ENCODE measurements at places on chromosomes 11 and 22.

- no peak for DNase-seq
These were observed 6.9 kb downstream of the CLCF1 start for GRCh38 chr11:67366546-67366945.

DNA sequence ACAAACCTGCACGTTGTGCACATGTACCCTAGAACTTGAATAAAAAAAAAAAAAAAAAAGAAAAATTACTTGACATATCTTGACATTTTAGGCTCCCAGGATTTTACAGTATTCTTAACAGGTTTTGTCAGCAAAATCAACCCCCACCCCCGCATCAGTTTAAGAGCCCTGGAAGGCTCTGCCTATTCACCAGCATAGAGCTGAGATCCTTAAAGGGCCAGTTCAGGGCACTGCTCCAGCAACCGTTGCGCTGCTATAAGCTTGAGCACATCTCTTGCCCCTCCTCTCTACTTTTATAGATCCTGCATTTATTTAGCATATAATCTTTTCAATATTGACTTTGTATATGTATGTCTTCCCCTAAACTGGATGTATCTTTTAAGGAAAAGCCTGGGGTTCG, 697 bp upstream of the PAFAH1B2 start:
- peak; percentile 55 for DNase-seq

DNA sequence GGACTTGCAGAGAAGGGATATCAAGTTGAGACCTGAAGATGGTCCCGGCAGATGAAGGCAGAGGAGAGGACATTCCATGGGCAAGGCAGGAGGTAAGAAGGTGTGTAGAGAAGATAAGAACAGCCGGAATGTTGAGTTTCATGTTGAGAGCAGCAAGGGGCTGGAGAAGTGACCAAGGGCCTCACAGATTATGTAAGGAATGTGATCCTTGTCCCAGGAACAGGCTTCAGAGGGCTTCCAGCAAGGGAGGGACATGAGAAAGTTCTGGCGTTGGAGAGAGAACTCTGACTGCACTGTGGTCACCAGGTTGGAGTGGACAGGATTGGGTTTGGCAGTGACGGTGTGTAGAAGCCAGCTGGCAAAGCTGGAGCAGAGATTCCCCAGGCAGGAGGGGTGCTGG, 27.6 kb upstream of the PPFIA1 start:
- no peak for DNase-seq

- DNase-seq = no peak
These were observed 134.9 kb downstream of the DBX1 start for GRCh38 chr11:20025332-20025840.

DNA sequence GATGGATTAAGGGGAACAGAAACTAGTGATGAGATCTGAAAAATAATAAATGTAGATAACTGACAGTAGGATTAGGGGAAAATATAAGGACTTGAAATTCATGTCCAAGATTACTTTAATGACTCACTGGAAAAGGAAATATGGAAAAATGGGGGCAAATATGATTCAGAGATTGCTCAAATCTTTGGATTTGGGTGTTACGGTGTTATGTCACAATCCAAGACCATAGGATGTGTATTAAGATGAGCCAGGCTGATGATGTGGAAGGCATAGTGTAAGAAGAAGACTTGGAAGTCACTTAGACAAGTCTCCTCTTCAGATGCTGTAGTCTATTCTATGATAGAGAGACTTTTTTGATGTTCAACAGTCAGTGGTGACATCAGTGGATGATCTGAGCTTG, 323.7 kb downstream of the LUZP2 start:
- DNase-seq = no peak

GRCh38 chr11:3914805-3915204, 59.3 kb downstream of the STIM1 start:
- DNase-seq = no peak

DNA sequence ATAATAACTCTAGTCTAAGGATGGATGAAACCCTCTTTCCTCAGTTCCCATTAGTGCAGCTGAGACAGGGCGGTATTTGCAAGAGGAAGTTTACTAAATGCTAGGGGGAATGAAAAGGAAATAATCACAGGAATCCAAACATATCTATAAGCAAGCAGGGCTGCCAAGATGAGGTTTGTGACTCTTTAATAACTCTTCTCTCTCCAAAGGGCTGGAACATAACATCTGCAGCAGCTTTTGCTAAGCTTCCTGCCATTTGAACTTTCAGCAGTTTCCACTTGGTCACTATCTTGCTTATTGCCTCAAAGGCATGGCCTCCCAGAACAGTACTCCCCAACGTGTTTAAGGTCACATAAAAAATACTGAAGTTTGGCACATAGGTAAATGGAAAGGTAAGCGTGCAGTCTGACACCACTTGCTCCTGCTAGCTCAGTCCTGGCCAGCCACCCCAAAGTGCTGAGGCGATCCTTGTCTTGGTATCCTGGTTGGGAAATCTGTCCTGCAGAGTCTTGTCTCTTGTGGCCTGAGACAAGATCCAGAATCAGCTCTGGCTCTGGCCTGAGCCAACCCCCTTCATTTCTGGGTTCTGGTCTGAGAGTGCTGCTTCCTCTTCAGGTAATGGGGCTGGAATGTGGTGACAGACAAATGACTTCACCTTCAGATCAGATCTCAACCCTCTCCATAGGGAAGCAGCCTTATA, 81.8 kb downstream of the KCNC1 start:
- no peak for DNase-seq

GRCh38 chr22:37068859-37069258, 17.3 kb downstream of the KCTD17 start:
- DNase-seq = no peak

GRCh38 chr22:32737811-32738497, 63.6 kb upstream of the TIMP3 start:
- DNase-seq = no peak

DNA sequence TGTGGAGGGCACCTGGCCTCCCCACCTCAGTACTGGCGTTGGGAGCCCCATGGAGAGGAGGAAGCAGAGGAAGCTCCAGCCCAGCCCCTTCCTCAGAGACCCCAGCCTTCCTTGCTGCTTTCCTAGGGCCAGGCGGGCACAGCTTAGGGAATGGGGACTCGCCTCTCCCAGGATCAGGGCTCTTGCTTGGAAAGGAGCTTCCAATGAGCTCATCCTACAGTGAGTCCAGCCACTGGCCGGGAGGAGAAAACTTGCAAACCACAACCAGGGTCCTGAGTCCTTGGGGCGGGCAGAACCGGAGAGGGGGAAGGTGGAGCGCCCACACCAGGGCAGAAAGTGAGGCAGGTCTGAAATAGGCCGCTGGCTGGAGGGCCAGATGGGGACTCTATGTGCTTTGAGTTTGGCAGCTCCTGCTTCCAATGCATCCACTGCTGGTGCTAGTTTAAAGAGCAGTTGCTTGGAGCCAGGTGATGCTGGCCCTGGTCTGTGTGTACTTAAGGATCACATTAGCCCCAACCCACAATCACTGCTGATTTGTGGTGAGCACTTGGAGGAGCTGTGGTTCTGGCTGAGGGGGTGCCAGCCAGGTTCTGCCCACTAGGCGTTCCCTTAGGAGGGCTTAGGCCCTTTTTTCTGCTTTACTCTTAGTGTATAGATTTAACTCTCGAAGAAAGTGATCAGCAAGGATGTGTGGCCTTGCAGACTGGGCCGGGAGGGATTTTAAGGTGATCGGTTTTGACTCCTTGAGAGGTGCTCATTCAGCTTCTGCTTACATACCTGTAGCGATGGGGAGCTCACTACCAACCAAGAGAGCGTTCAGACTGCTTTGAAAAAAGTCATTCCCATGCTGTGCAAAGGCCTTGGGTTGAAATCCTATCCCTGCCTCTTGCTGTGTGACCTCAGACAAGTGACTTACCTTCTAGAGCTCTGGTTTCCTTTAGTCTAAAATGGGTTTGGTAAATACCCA, 81.9 kb downstream of the TP53I11 start:
- DNase-seq = no peak

GRCh38 chr22:46068593-46069491, 81.5 kb upstream of the PPARA start:
- no peak for DNase-seq

DNA sequence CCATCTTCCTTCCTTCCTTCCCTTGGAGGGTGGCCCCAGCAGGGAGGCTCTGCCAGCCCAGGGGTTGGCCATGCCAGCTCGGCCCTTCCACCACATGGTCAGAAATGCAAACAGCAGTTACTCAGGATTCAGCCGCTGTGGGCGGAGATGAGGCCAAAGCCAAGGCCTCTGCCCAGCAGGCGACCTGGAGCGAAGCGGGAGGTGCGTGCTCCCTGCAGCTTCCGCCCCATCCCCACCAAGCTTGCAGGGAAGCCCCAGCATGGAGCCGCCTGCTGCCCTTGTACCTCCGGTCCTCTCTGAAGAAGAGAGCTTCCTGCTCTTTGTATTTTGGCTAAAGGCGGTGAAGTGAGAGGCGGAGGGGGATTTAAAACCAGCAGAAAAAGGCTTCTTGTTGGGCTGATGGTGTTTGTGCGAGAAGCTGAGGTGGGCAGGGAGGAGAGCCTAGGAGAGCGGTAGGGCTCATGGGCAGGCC, 50.4 kb downstream of the ANO1 start:
- DNase-seq = peak; percentile 62

DNA sequence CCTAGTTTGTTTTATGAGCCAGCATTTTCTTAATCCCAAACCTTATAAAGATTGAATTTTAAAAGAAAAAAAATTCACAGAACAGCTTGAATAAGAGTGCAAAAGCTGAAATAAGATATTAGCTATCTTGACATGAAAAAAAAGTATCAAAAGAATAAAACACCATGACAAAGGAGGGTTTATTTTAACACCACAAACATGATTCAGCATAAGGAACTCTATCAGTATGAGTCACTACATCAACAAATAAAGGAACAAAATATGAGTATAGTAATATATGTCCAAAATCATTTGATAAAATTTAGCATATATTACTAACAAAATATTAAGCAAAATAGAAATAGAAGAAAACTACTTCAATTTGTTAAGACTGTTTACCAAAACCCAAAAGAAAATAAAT, 9.6 kb upstream of the LMO1 start:
- no peak for DNase-seq

GRCh38 chr11:62980133-62980760, 4.5 kb downstream of the SLC22A6 start:
- DNase-seq = no peak

- DNase-seq = no peak
These were observed 100.7 kb upstream of the SEZ6L start for GRCh38 chr22:26068571-26068970.

DNA sequence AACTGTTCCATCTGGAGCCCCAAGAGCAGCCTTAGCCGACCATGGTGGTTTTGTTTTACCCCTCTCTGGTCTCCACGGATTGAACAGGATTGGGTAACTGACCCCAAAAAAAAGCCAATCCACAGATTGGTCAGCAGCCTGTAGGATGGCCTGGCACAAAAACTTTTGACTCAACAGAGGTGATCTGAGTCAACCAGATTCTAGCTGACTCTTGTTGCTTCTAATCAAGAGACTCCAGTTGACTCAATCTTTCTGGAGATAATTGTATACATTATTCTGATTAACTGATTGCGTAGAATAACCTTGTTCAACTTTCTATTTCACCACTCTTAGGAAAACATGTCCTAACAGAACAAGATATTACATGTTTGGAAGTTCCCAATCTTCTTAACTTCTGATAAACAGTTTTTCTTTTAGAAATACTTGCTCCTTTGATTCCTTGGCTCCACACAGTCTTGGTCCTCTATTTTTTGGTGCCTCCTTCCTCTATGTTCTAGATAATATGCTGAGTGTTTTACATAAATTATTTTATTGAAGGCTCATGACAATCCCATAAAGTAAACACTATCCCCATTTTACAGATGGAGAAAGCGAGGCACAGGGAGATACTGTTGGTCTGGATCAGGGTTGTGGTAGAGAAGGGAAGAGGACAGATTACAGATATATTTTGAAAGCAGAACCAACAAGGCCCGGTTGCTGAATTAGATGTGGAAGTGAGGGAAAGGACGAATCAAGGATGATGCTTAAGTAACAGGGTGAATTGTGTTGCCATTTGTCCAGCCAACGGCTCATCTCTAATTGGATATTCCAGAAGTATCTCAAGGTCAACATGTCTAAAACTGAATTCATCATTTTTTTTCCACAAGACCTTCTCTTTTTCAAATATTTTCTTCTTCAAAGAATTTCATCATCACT, 11.5 kb upstream of the ZC3H12C start:
- DNase-seq = no peak

GRCh38 chr11:81658722-81659121, 1074.9 kb downstream of the FAM181B start:
- no peak for DNase-seq

DNA sequence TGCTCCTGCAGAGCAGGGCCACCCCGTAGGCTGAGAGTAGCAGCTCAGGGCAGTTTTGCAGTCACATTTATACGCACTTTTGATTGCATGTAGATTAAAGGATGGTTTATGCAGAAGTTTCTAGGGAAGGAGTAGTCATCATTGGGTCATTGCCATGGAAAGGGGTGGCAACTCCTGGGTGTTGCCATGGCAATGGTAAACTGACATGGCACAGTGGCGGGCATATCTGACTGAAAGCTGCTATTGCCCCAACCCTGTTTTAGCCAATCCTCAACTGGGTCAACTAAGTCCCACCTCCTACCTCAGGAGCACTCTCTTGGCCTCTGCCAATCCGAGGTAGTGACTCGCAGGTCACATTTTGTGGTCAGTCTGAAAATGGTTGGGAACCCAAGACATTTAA, 2.4 kb upstream of the ARSA start:
- DNase-seq = no peak

DNA sequence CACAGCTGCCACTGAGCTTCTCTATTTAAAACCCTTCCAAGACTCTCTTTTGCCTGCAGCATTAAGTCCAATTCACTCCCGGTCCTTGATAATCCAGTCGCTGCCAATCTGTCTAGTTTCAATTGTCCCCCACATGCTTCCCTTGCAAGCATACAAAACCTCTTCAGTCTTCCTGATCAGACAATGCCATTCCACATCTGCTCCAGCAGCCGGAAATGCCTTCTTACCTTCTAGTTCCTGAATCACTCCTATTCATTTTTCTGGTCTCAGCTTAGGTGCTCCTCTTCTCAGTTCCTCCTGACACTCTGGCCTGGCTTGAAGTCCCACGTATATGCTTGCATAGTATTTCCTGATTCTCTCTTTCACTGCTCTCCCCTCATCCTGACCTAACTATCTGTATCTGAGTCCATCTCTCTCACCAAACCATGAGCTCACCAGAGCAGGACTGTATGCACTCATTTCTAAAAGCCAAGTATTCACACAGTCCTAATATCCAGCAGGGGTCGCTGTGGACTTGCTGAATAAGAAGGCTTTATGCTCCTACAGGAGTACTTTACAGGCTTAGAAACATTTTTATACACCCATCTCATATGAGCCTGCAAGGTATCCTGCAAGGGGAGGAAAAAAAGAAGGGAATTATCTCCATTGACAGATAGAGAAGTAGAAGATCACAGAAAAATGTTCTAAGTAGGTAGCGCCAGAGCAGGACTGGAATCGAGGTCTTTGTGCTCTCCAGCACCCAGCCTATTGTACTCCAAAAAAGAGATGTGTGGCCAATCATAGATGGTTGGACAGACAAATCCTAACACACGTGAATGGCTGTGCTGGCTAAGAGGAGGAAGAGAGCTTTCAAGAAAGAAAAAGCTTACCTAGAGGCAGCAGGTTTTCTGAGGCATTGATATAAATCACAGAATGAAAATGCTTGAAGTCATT, 19.2 kb downstream of the XRRA1 start:
- DNase-seq = peak; percentile 33

- no peak for DNase-seq
These were observed 52.3 kb downstream of the SLC36A4 start for GRCh38 chr11:93145390-93145915.

- peak; percentile 93 for DNase-seq
These were observed 28.9 kb downstream of the MOV10L1 start for GRCh38 chr22:50118557-50119168.

GRCh38 chr11:133053124-133053776, 479.1 kb downstream of the OPCML start:
- no peak for DNase-seq

- DNase-seq = no peak
These were observed 2.8 kb downstream of the MRGPRD start for GRCh38 chr11:68977781-68978625.

GRCh38 chr11:100918551-100919500, 210.8 kb downstream of the PGR start:
- DNase-seq = no peak

Data from hepatic stellate cell (primary cell).